HT-29 (cell line): ENCODE measurements at places on chromosomes 3 and 15. TPM values are rescaled to one million over a fixed set of nuclear protein-coding genes. Genes with fewer than 3 reads are reported as not detected.

GRCh38 chr3:134155446-134155845, 95.2 kb downstream of the RYK start:
- DNase-seq, result no peak

GRCh38 chr3:30233913-30234646, 372.3 kb upstream of the TGFBR2 start:
- no peak for DNase-seq

- DNase-seq, result no peak
Measured at GRCh38 chr15:66747886-66748707, 46.1 kb downstream of the SMAD6 start.

DNA sequence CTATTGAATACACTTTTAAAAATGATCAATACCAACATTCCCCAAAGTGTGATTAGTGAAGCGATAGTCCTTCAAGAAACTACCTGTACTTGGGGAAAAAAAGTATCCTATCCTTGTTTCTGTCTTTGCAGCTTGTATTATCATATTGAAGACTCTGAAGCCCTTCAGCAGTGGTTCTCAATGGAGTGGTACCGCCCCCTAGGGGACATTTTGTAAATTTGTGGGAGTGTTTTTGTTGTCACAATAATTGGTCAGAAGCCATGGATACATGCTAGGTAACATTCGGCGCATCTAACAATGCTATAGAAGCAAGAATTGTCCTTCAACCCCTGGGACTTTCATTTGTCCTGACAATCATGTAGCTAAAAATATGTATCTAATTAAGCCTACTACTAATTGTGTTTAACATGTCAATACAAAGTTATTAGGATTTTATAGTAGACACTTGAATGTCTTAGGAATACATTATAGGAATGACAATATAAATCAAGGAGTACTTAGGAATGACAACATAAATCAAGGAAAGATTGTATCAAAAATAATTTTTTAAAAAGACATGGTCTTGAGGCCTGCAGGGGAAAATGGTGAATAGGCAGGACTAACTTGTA, 53.7 kb downstream of the NMD3 start:
- peak; percentile 85 for DNase-seq

Gene SOX2
- total RNA-seq, result not detected in 2 replicates
